Inflammatory macrophage treated with lipopolysaccharide for 1 hour (primary cell): ENCODE measurements at places on chromosomes 12 and 14.
A peak's percentile ranks its signal among the peaks of the same experiment; 100 is the strongest.

DNA sequence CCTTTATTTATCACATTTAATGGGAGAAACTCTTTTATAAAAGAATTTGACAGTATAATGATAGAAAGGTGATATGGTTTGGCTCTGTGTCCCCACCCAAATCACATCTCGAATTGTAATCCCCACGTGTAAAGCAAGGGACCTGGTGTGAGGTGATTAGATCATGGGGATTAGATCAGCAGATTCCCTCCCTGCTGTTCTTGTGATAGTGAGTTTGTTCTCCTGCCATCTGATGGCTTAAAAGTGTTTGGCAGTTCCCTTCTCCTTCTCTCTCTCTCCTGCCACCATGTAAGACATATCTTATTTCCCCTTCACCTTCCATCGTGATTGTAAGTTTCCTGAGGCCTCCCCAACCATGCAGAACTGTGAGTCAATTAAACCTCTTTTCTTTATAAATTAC, 1110.3 kb downstream of the FLRT2 start:
- no peak for DNase-seq

- peak; percentile 23 for DNase-seq
These were observed 41.5 kb upstream of the LRTM2 start for GRCh38 chr12:1778911-1779310.

DNA sequence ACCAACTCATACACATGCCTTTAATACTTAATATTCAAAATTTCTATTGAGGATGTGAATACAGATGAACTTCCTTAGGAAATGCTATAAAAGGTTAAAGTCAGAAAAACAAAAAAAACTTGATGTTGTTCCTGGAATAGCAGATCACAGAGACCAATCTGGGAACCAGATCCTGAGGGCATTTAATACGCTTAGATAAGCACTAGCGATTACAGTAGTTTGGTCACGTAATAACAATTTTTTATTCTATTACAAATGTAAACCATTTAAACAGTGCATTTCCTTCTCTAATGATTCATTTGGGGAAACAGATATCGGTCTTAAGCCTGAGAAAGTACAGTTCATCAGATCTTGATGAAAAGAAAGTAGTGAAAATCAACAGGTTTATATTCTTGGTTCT, 30.8 kb upstream of the ABCC9 start:
- no peak for DNase-seq

DNA sequence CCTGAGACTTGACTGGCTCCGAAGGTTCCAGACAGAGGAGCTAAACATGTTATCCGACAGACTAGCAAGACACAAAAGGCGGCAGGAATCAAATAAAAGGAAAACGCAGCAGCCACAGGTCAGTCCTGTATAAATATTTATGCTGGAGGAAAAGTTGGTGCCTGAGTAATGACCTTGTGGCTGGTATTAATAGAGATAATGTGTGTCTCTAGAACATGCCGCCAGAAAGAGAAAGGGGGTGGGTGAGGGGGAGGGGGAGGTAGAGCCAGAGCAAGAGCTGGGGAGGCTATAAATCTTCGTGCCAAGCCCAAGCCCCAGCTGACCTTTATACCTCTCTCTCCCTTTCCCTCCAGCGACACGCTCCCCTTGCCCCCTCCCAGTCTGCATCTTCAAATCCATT, 590.4 kb downstream of the MED13L start:
- no peak for DNase-seq

DNA sequence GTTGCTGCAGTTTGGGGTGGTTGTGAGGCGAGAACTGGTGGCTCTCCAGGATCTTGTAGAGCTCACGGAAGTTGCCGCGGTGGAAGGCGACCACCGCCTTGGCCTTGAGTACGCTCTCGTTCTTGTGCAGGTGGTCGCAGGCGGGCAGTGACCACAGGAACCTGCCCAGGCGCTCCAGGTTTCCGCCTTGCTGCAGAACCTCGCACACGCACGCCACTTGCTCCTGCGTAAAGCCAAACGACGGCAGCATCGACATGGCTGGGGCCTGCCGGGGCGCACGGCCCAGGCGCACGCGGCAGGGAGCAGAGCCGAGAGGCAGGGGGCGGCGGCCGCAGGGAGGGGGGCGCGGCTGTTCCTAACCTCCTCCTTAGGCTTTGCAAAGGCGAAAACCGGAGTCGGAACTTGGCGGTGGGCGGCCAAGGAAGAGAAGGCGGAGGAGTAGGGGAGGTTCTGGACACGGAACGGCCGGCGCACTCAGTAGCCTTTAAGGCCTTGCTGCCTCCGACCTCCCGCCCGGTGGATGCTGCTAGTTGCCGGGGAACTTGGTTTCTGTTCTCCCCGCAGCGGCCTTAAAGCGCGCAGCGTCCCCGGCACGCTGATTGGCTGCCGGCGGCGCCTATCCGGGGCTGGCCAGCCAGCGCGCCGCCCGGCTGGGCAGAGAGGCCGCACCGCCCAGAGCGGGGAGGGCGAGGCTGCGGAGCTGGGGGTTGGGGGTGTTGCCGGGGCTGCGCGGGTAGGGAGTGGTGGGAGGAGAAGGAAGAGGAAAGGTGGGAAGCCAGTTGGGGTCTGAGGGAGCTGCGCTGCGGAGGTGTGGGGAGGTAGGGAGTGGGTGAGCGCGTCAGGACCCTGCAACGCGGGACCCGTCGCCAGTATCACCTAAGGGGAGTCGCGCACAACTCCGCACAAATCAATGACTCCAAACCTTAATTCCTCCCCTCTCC, at the start of gene SIX1:
Gene SIX1 (minus strand): TSS at position 544 of the 941 bp plus-strand sequence. CDS start 288 bp downstream, at position 256.
- peak; percentile 32 for DNase-seq

DNA sequence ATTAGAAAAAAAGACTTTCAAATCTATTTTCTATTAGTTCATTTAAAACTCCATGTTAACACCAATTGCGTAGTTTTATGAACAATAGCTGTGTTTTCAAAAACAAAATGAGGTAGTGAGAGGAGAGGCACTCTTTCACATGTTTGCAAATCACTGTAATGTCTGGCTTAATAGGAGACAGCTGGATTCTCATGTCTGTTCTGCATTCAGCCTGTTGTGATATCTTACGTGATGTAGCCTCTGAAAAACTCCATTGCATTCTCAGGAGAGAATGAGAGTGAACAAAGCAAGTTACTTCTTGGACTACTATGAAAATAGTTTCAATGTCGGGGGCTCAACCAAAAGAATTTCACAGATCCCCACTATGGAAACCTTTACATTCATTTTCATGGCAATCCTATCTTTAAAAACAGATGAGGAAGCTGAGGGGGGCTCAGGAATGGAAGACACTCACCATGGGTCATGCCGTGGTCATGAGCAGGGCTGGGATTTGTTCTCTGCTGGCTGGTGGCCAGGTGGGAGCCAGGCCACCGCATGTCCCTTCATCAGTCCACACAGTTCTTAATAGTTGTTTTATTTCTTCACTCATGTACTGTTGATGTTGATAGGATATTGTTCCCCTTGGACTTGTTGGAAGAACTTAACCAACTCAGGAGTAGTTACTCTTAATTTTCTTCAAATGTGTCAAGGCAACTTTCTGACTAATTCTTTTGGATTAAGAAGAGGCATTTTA, 346.2 kb upstream of the FAR2 start:
- DNase-seq = no peak

DNA sequence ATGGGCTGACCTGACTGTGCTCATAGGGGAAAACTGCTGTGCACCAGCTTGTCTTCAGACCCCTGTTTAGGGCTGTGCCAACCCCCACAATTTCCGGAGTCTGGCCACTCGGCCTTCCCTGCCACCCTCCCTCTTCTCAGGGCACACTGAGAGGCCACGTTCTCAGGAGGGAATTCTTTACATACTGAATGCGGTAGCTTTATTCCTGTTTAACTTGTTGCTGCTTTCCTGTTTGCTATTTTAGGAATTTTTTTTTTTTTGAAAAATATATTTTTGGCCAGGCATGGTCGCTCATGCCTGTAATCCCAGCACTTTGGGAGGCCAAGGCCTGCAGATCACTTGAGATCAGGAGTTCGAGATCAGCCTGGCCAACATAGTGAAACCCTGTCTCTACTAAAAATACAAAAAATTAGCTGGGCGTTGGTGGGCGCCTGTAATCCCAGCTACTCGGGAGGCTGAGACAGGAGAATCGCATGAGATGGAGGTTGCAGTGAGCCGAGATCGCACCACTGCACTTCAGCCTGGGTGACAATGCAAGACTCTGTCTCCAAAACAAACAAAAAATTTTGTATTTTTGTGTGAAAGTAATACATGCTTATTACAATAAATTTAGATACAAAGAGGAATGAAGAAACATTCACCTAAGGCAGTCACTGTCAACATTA, 39.5 kb downstream of the TPCN1 start:
- no peak for DNase-seq

- no peak for DNase-seq
These were observed 2.4 kb upstream of the PAX9 start for GRCh38 chr14:36659010-36659821.

GRCh38 chr14:95240859-95241813, 78.6 kb downstream of the CLMN start:
- DNase-seq = no peak

GRCh38 chr14:75153295-75153694, 23.1 kb downstream of the TMED10 start:
- DNase-seq = no peak

- DNase-seq = no peak
These were observed 233.6 kb downstream of the BCL11B start for GRCh38 chr14:99038431-99038820.

GRCh38 chr12:124553862-124554428, 13.5 kb downstream of the NCOR2 start:
- DNase-seq = no peak

DNA sequence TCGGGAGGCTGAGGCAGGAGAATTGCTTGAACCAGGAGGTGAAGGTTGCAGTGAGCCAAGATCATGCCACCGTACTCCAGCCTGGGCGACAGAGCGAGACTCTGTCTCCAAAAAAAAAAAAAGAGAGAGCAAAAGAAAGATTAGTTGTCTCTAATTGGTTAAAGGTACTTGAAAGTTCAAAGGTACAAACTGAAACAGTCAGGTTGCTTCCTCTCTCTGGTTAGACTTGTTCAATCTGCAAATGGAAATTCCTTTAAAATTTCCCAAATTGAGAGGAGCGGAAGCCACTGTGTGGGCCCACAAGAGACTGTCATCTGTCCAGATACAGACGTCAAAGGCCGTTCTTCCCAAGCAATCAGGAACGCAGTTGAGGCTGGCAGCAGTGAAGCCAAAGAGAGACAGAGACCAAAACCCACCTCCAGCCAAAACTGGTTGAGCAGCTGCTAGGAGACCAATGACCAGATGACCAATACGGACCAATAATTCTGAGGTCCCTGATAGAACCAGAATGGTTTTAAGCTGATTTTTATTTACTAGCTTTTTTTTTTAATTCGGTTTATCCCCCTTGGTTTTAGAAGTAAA, 63.6 kb downstream of the GCH1 start:
- no peak for DNase-seq

DNA sequence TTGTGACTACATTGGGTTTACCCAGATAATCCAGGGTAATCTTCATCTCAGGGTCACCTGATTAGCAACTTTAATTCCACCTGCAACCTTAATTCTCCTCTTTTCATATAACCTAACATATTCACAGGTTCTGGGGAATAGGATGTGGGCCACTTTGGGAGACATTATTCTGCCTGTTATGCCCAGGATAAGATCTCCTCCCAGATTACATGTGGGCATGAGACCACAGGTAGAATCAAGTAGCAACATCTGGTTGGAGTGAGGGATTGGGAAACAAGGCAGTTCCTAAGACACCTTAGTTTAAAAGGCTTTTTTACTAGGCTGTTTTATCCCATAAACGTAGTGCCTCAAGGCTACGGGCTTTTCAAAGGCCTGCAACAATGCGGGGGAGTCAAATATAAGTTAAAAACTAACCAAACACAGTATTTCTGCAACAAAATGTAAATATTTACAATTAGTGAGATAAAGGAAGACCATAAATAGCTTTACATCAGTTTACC, 181.5 kb downstream of the FOXA1 start:
- DNase-seq = no peak

DNA sequence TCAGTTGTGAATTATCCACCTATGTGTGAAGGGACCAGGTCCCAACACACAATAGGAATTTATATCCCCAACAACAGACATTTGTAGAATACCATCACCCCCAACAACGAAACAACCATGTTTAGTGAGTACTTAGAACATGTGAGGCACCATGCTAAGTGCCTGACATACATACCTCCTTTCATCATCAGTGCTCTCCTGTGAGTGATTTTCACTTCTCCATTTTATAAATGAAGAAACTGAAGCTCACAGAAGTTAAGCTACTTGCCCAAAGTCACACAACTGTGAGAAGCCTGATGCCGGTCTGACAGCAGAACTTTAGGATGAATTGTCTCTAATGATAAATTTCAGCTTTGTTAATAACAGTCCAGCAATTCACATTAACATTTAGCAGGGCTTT, 35.4 kb downstream of the SPTB start:
- DNase-seq = peak; percentile 20

DNA sequence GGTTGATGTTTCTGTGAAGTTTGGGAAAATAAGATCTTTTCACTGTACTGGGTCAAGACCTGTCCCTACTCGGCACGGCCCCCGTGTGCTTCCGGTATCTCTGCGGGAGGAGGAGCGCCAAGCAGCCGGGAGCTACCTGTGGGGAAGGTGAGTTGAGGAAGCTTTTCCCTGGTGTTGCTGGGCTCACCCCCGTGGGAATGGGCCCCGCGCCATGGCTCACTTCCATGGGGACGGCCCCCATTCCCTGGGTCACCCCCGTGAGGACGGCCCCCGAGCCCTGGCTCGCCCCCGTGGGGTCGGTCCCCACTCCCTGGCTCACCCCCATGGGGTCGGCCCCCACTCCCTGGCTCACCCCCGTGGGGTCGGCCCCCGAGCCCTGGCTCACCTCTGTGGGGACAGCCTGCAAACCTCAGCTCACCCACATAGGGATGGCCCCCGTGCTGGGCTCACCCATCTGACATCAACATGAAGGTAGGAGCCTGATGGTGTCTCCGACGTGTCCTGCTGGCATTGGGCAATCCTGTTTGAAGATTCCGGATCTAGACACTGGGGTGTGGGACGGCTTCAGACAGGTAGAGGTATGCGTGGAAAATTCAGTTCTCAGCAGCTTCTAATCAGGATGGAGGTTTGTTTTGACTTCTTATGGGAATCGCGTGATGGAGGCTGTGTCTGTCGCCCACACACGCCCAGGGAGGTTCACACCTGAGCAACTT, 9.1 kb downstream of the LRCOL1 start:
- DNase-seq = no peak
